ENCODE measurements at places on chromosomes 3 and 15.

DNA sequence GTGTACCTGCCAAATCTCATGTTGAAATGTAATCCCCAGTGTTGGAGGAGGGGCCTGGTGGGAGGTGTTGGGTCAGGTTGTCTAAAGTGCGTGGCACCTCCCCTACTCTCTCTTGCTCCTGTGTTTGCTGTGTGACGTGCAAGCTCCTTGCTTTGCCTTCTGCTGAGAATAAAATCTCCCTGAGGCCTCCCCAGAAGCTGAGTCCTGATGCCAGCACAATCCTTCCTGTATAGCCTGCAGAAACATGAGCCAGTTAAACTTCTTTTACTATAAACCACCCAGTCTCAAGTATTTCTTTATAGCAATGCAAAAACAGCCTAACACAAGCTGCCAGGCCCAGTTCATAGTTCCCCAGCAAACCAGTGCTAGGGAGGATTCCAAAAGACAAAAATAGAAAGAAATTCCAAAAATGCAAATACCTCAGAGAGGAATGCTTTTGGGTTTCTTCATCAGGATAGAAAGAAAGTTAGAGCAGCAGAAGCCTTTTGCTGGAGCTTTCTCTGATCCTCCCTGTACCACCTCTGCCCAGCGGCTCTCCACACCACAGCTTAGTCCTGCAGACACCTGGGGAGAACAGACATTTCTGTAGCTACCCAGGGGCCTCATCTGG lies 25.9 kb upstream of the CDV3 start:
- DNase-seq: peak; percentile 40

DNA sequence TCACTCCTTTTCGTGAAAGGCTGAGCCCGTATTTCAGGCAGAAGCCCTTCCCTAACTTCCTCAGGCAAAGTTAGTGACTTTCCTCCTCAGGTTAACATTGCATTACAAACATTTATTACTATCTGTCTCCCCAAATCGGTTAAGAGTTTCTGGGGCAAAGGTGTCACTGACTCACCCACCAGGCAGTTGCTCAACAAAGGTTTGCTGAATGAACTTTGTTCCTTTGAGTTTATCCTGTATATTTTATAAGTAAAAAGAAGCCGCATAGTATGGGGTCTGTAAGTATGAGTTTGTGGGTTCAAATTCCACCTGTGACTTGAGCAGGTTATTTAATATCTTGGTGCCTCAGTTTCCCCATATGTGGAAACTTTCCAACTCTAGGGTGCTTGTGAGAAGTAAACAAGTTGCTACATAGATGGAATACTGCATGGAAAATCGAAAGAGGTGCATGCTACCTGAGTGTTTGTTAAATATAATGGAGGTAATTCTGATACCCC lies 177.7 kb downstream of the THRB start:
- no peak for DNase-seq

DNA sequence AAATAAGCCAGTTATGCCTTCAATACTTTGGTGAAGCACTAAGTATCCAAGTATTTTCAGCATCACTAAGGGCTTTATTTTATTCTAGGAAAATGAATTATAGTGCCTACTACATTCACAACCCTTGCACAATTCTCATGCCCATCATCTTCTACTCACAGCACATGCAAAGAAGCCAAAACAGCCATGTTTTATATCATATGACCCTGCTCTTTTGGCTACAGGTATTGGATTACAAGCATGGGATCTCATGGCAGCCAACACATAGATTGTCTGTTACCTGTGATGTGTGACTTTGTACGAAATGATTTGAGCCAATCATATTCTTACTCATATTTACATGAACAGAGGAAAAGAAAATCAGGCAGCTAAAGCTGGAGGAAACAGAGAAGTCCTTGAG lies 38.6 kb downstream of the STT3B start:
- DNase-seq: no peak

DNA sequence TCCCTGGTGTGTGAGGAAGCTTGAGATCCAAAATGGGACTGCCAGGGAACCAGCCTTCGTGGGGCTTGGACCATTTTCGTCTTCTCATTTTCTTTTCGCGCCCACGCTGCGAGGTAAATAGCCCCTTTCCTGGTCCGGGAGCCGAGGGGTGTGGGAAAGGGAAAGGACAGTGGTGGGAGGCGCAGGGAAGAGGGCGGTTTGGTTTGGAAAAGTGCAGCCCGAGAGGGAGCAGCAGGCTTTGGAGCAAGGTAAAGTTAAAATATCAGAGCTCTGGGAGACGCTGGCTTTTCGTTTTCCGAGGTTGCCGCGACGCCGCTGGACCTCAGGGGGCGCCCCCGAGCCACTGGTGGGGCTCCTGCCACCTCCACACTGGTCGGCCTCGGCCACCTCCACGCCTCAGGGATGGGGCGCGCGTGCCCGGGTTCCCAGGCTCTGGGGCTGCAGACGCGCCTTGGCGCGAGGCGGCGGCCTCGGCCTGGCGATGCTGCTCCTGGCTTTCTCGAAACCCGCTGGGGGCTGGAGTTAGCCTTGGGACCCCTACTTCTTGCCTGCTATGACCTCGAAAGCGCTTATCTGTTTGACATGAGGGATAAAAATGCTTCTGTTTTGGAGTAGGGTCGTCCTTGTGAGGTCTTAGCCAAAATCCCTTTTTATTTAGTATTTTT lies 3.2 kb downstream of the PTPRG start:
- peak; percentile 81 for DNase-seq

DNA sequence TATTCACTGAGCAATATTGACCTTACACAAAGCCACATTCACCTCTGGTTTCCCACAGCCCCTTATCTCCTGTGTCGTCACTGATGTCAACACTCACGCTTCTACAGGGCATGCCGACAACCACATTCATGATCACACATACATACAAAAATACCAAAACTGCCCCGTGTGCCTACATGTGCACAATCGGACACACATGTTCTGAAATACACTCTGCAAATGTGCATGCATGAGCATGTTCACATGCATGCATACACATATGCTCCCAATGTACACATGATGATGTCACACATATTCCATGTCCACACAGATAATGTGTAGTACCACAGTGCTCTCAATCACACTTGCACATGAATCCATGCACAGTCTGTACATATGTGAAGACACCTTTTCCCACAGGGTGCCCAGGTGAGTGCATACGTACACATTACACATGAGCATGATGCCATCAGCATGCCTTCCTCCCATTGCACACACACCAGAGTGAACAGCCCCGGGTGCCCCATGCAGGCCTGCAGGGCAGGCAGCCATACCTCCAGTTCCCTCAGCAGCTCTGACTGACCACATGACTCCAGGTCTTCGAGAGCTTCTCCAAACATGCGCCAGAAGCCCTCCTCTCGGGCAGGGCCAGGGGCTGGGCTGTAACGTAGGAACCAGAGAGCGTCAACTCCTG lies 37.0 kb downstream of the GRIP2 start:
- no peak for DNase-seq

GRCh38 chr3:197540961-197541377 lies 14.8 kb downstream of the BDH1 start:
- peak; percentile 77 for DNase-seq

- DNase-seq: no peak
These were observed 156.1 kb downstream of the TBL1XR1 start for GRCh38 chr3:177041021-177041729.
